NCI-H526 (cell line): ENCODE measurements at places on chromosomes 4 and X.
A peak's percentile ranks its signal among the peaks of the same experiment; 100 is the strongest.

DNA sequence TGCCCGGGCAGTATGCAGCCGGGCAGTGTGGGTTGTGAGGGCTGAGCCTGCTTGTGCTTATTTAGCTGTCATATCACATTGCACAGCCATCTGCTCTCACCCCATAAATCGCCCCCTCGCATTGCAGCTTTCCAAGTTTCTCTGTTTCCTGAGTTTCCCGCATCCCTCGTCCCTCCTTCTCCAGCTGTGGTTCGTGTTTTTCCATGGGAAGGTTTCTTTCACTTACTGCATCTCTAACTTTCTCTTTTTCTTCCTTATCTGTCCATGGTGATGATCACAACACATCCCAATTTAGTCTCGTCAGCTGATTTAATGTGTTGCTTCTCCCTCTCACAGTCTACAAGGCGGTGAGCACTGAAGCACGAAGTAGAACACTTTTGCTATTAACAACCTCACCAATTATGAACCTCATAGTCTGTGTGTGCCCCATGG is 118.1 kb downstream of the ENPP6 start:
- DNase-seq, result no peak

GRCh38 chrX:65696613-65697012 is 29.2 kb downstream of the MSN start:
- no peak for DNase-seq

- DNase-seq, result peak; percentile 0
These were observed 32.7 kb downstream of the CC2D2A start for GRCh38 chr4:15502384-15502783.

GRCh38 chr4:181822005-181822375 is 421.2 kb upstream of the TENM3 start:
- peak; percentile 19 for DNase-seq

- DNase-seq, result no peak
These were observed 834.7 kb downstream of the RAPGEF2 start for GRCh38 chr4:159937595-159937994.

DNA sequence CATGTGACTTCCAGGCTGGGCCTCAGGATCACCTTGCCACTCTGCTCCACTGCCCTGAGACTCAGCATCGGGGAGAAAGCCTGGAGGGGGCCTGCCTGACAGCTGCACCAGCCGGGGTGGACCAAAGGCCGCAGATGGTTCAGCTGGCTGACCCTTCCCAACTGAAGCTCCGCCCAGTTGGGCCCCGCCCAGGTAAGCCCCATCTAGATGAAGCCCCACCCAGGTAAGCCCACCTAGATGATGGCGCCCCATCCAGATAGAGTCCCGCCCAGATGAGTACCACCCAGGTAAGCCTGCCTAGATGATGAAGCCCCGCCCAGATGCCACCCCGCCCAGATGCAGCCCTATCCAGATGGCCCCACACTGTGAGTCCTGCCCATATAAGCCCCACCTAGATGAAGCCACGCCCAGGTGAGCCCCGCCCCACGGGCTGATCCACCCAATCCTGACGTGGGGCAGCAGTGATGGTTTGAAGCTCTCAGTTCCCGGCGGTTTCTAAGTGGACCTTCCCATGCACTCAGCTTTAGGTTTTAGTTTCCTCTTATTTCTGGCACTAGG is 10.0 kb downstream of the ZFYVE28 start:
- peak; percentile 44 for DNase-seq

GRCh38 chr4:74181219-74181618 is 23.3 kb downstream of the MTHFD2L start:
- no peak for DNase-seq
